Tibial nerve (tissue), 4 donors: ENCODE measurements at places on chromosomes 3 and 15. TPM values are rescaled to one million over a fixed set of nuclear protein-coding genes. Genes with fewer than 3 reads are reported as not detected.
A peak's percentile ranks its signal among the peaks of the same experiment; 100 is the strongest.

- no peak for DNase-seq
Observed at GRCh38 chr3:133691273-133692107, 29.7 kb upstream of the TOPBP1 start.

GRCh38 chr3:124779751-124780191, 49.5 kb downstream of the UMPS start:
- DNase-seq, result no peak

The PRSS50 gene
- total RNA-seq, result 0.22 TPM

DNA sequence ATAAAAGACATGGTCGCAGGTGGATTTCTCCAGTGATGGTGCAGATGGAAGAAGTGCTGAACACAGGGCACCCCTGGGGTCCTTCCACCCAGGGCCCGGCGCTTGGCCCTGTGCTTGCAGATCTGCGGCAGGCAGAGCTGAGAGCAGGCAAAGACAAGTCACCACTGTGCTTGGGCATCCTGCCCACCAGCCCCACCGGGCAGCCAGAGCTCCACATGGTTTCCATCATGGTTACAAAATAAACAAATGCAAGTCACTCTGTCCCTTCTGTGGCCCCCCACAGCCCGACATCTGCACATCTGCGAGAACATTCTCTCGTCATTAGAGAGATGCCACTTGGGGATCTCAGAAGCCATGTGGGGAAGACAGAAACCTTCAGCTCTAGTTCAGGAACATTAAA, 37.6 kb upstream of the SFMBT1 start:
- peak; percentile 25 for DNase-seq
